ENCODE measurements at places on chromosomes 7 and 10.

DNA sequence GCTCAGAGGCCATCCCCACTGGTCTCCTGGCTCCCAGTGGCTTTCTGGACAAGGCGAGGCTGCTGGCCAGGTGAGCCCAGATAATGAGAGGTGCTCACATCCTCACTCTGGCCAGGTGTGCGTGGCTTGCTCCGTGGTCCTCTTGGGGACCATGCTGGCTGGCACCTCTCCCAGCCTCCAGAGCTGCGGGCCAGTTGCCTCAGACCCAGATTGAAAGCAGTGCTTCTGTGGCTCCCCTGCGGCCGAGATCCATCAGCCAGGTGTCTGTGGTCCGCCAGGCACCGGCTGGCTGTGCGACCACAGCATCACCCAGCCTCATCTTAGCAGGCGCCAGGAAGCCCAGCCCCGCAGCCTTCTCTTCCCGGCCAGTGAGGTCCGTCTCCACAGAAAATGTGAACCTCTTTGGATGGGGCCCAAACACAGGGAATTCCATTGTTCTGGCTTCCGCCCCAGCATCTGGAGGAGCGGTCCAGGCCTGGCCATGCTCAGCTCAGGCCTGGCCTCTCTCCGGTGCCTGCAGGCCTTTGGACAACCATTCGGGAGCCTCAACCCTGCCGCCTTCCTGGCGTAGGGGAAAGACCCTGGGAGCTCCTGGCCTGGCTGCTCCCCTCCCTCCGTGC lies 5.2 kb upstream of the TTYH3 start:
- H3K4me3 ChIP-seq: no peak overlapping the region
- no peak overlapping the region for H3K27ac ChIP-seq
- no peaks in the 10 kb centered on the region for H3K27me3 ChIP-seq
- no peak for DNase-seq
- peaks cover 3% of the 10 kb centered on the region for H3K4me1 ChIP-seq
- no peaks in the 10 kb centered on the region for H3K36me3 ChIP-seq

- no peak overlapping the region for H3K4me3 ChIP-seq
- H3K36me3 ChIP-seq: no peaks in the 10 kb centered on the region
- peaks cover 3% of the 10 kb centered on the region for H3K4me1 ChIP-seq
- no peaks in the 10 kb centered on the region for H3K27me3 ChIP-seq
Measured at GRCh38 chr10:77866598-77866997, 60.0 kb downstream of the DLG5 start.

DNA sequence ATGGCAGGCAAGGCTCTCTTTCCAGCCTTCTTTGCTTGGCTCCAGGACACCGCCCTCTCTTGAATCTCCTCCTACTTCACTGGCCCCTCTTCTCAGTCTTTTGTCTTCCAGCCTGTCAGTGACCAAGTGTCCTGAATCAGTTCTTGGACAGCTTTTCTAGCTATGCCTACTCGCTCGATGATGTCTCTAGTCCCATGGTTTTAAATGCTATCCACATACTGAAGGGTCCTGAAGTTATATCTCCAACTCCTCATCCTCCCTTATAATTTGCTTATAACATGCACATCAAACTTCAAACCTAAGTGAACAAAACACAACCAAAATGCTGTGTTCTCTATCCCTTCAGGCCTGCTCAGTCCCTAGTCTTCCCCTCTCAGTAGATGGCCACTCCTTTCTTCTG lies 5.0 kb upstream of the GOLGA7B start:
- H3K36me3 ChIP-seq: no peaks in the 10 kb centered on the region
- H3K4me1 ChIP-seq: peaks cover 16% of the 10 kb centered on the region
- H3K27me3 ChIP-seq: peaks cover 5% of the 10 kb centered on the region
- no peak overlapping the region for H3K27ac ChIP-seq
- no peak overlapping the region for H3K4me3 ChIP-seq

DNA sequence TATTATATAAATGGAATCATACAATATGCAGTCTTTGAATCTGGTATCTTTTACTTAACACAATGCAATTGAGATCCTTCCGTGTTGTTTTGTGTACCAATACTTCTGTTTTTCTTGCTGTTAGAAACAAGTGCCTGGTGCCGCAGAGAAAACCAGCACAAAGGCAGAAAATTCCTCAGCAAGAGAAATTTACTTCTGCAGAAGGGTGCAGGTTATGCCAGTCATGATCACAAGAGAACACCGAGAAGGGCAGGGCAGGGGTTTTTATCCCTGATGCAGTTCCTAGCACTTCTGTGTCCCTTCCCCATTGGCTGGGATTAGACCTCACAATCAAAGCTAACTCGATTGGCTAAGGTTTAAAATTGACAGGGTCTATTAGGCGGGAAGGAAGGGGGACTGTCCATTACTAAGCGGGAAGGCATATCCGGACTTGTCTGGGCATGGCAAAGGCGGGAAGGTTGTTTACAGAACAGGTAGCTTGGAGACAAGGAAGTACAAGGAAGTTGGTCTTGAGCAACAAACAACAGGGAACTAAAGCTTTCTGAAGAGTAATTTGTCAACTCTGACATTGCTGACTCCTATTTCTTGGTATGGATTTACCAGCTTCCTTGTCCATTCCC lies 2.4 kb upstream of the ZNF33B start:
- H3K4me3 ChIP-seq: no peak overlapping the region
- H3K4me1 ChIP-seq: peaks cover 17% of the 10 kb centered on the region
- H3K36me3 ChIP-seq: peaks cover 10% of the 10 kb centered on the region
- H3K27ac ChIP-seq: no peak overlapping the region
- no peak for DNase-seq

DNA sequence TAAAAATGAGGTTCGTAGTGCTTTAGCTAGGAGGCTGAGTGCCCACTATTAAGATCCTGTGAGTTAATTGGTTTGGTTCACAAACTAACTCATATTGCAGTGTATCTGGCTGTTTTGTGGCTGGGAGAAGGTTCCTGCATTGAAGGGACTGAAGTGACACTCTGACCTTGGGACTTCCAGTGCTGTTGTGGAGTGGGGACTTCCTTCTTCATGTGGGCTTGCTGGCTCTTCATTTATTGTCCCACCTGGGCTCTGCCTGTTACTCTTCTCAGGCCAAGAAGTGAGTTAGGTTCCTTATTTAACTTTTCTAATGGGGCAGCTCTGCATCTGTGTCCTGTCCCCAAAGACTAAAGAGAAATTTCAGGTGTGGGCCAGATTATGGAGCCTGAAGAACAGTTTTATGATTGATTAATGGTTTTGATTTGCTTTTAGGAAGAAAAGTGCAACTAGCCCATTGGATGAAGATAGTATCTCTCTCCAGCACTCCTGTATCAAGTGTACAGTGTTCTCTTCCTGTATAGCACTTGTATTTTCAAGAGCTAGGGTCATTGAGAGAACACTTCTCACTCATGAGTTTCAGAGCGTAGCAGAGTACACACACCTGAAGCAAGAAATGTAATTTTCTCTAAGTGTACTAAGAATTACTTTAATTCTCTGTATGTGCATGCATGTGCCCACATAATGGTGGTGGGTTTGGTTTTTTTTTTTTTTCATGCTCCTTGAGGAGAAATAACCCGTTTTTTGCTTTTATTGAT lies 54.8 kb downstream of the AUTS2 start:
- H3K36me3 ChIP-seq: no peaks in the 10 kb centered on the region
- H3K27ac ChIP-seq: no peak overlapping the region
- H3K4me1 ChIP-seq: no peaks in the 10 kb centered on the region
- no peak for DNase-seq
- no peaks in the 10 kb centered on the region for H3K27me3 ChIP-seq

DNA sequence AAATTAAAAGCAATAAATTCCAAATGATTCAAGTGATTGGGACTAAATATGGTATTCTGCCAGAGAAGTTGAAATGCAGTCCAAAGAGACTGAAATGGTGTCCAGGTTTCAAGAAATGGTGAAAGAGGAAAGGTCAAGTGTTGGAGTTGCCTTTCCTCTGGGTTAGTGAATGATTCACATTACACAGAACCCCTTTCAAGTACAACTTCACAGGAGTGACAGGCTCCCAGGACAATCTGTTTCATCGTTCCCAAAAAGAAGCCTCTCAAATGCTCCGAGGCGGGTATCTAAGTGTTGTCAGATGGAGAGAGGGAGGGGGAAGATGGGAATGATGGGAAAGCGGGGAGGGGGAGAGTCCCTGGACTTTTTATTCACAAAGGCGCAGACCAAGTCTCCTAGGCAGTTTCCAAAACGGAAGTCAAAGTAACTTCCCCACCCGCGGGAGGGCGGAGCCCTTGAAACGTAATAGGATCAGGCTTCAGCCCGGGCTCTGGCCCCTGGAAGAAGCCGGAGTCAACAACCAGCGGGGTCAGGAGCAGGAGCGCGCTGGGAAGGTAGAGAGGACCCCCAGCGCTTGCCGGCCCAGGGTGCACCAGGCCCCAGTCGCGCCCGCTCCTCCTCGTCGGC lies 754 bp downstream of the SLC25A13 start:
- peak overlapping the region; percentile 92 for H3K4me3 ChIP-seq
- no peaks in the 10 kb centered on the region for H3K27me3 ChIP-seq
- peaks cover 12% of the 10 kb centered on the region for H3K36me3 ChIP-seq
- peaks cover 37% of the 10 kb centered on the region for H3K4me1 ChIP-seq
- no peak for DNase-seq

DNA sequence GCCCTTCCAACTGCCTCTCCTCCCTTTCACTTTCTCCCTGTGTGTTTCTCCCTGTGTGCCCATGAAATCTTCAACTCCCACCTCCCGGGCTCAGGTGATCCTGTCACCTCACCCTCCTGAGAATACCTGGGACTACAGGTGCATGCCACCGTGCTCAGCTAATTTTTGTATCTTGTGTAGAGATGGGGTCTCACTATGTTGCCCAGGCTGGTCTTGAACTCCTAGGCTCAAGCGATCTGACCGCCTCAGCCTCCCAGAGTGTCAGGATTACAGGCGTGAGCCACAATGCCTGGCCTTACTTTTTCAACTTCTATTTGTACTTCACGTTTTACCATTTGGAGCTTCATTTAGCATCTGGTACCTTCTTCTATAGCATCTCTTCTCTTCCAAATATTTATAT lies 24.9 kb downstream of the ST8SIA6 start:
- peaks cover 20% of the 10 kb centered on the region for H3K27me3 ChIP-seq
- H3K36me3 ChIP-seq: no peaks in the 10 kb centered on the region
- peak overlapping the region; percentile 56 for H3K4me3 ChIP-seq
- peaks cover 64% of the 10 kb centered on the region for H3K4me1 ChIP-seq
- no peak overlapping the region for H3K27ac ChIP-seq

GRCh38 chr10:5776881-5777197 lies 36.4 kb downstream of the GDI2 start:
- H3K27me3 ChIP-seq: no peaks in the 10 kb centered on the region
- no peak for DNase-seq
- H3K27ac ChIP-seq: no peak overlapping the region
- no peak overlapping the region for H3K4me3 ChIP-seq

- H3K4me1 ChIP-seq: peaks cover 54% of the 10 kb centered on the region
- peak overlapping the region; percentile 95 for H3K27ac ChIP-seq
- H3K36me3 ChIP-seq: peaks cover 17% of the 10 kb centered on the region
- no peak for DNase-seq
- H3K27me3 ChIP-seq: no peaks in the 10 kb centered on the region
- peak overlapping the region; percentile 86 for H3K4me3 ChIP-seq
Measured at GRCh38 chr7:148698007-148698396, 701 bp upstream of the CUL1 start.

DNA sequence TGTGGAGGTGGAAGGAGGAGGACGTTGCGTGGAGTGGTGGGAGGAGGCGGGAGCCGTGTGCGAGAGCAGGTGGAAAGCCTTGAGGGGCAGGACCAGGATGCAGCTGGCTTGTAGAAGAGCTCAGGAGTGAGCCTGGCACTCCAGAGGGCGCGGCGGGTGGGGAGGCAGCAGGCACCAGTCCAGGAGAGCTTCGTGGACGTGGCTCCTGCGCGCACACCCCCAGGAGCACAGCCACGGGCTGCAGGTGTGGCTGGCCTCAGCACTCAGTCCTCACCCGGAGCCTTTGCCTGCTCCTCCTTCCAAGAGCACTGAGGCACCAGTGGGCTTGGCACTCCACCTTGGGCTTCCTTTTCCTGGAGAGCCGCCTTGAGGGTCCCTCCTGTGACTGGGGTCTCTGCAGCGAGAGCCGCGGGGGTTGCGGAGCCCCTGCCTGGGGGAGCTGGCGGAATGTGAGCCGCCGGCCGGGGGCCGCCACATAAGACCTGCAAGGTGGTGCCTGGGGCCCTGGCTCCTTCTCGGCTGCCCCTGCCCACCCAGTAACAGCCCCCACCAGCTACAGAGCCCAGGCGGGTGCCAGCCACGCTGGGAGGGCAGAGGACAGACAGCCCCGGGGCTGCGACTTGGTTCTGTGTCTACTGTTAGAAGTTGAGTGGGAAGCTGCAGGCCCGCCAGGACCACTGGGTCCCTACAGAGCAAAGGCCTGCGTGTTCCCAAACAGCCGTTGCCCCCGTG lies 11.1 kb downstream of the MAFK start:
- H3K4me3 ChIP-seq: no peak overlapping the region
- no peaks in the 10 kb centered on the region for H3K4me1 ChIP-seq
- DNase-seq: no peak
- no peaks in the 10 kb centered on the region for H3K27me3 ChIP-seq

DNA sequence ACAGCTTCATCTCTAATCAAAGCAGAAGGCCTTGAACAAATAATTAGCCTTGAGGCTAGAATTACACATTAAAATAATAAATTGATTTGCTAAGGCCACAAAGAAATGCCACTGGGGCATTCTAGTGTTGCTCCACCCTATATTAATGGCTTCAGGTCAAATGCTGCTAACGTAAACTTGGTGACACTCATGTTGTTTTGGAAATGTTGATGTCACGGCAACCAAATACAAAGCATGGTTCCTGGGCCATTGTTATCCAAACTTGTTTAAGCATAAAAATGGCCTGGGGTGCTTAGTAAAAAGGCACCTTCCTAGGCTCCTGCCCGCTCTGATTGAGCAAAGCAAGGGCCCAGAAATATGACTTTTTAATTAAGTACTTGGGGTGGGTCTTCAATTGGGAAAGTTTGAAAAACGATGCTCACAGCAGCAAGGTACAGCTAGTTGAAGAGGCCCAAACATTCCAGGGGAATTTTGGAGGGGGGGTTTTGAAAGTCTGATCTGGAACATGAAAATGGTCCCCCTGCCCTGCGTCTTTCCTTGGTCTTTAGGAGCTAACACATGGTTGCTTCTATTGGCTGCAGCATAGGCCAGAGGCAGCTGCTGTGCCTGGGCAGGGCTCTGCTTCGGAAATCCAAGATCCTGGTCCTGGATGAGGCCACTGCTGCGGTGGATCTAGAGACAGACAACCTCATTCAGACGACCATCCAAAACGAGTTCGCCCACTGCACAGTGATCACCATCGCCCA lies 67.8 kb downstream of the ABCC2 start:
- H3K27me3 ChIP-seq: peaks cover 20% of the 10 kb centered on the region
- no peak overlapping the region for H3K27ac ChIP-seq
- H3K4me1 ChIP-seq: no peaks in the 10 kb centered on the region
- no peak for DNase-seq

- H3K4me3 ChIP-seq: no peak overlapping the region
- H3K27ac ChIP-seq: no peak overlapping the region
- H3K27me3 ChIP-seq: no peaks in the 10 kb centered on the region
- peaks cover 8% of the 10 kb centered on the region for H3K4me1 ChIP-seq
- no peak for DNase-seq
Measured at GRCh38 chr10:68154211-68154497, 44.9 kb downstream of the MYPN start.

- DNase-seq: no peak
- no peak overlapping the region for H3K27ac ChIP-seq
- H3K27me3 ChIP-seq: no peaks in the 10 kb centered on the region
- no peaks in the 10 kb centered on the region for H3K36me3 ChIP-seq
Measured at GRCh38 chr10:21993360-21994001, 10.0 kb downstream of the DNAJC1 start.

- no peak overlapping the region for H3K4me3 ChIP-seq
- H3K36me3 ChIP-seq: peaks cover 31% of the 10 kb centered on the region
- DNase-seq: no peak
- no peaks in the 10 kb centered on the region for H3K4me1 ChIP-seq
Measured at GRCh38 chr7:44391746-44392617, 66.6 kb upstream of the CAMK2B start.

- peaks cover 25% of the 10 kb centered on the region for H3K27me3 ChIP-seq
- H3K36me3 ChIP-seq: no peaks in the 10 kb centered on the region
- no peak for DNase-seq
- peak overlapping the region; percentile 74 for H3K27ac ChIP-seq
- H3K4me1 ChIP-seq: peaks cover 14% of the 10 kb centered on the region
Measured at GRCh38 chr7:134613623-134614347, 32.9 kb upstream of the BPGM start.

All from activated T-helper 2 cell treated with anti-CD3 and anti-CD28 coated beads, Interferon-gamma antibody, Interleukin-2, Interleukin-4, amounts not matched to agents 10 μg/mL and 5 μg/mL and 100 μg/mL, durations not matched to agents 14 hours and 24 hours and 36 hours (primary cell).